ENCODE measurements at places on chromosomes 11 and 22.

DNA sequence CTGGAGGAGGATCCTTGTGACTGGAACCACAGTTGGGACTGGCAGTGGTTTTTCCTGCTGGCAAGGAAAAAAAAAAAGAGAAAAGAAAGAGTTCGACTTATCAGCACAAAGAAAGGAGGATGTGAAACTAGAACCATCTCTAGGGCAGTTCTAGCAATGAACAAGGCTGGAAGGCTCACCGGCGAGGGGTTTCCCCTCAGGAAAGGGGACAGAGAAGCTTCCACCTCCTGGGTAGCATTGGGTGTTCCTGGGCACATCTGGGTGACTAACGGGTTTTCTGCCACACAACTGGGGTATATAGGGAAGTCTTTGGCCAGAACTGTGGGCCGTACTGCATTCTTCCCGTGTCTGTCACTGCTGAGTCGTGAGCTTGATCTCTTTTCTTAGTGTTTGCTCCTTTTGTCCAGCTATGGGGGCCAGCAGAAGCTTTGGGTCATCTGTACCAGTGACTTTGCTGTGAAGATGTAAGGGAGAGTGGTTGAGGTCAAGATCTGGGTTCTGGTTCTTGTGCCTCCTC, 109.4 kb upstream of the OR4B1 start:
- DNase-seq: no peak

GRCh38 chr22:46829941-46830715, 67.7 kb downstream of the TBC1D22A start:
- DNase-seq: no peak

GRCh38 chr11:69864686-69865661, 45.8 kb upstream of the FGF3 start:
- no peak for DNase-seq

- DNase-seq: no peak
These were observed 22.2 kb upstream of the MALAT1 start for GRCh38 chr11:65476632-65477148.

DNA sequence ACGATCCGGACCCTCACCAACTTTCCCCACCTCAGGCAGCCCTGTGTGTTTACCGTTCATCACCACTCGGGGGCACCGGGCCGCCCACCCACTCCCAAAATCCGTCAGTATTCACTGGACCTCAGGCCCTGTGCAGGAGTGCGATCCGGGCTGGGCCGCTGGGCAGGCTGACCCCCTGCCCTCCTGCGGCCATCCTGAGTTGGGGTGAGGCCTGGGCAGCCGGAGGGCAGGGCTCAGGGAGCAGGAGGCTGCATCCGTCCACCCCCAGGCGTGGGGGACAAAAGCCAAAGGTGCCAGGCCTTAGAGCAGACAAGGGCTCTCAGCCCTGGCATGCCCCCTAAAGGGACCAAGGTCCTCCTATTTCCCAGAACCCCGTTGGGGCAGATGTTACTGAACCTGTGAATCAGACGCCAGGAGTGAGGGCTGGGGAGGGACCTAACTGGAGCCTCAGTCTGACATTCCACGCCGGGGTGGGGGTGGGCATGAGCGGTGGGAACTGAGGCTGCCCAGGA, 16.8 kb upstream of the TMEM191C start:
- no peak for DNase-seq

- no peak for DNase-seq
These were observed 243.7 kb downstream of the TTC28 start for GRCh38 chr22:28435982-28436381.

GRCh38 chr22:27207907-27208306, 550.5 kb downstream of the MIAT start:
- no peak for DNase-seq

DNA sequence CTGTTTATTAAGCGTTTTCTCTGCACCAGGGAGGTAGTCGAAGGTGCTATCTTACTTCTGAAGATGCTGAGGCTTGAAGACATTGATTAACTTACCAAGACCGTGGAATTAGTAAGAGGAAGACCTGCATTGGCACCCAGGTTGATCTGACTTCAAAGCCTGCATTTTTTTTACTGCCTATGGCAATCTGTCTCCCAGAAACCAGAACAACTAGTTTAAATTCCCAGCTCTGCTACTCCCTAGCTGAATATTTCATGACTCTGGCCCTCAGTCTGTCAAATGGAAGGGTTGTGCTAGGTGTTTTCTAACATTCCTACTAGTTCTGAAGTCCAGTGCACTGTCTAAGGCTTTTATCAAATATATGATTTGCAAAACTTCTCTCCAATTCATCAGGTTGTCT, 52.0 kb upstream of the GRAMD1B start:
- DNase-seq: no peak

- no peak for DNase-seq
These were observed 188.0 kb downstream of the MAML2 start for GRCh38 chr11:96154802-96155520.

- no peak for DNase-seq
These were observed 98.6 kb downstream of the GRIK4 start for GRCh38 chr11:120610111-120610510.

DNA sequence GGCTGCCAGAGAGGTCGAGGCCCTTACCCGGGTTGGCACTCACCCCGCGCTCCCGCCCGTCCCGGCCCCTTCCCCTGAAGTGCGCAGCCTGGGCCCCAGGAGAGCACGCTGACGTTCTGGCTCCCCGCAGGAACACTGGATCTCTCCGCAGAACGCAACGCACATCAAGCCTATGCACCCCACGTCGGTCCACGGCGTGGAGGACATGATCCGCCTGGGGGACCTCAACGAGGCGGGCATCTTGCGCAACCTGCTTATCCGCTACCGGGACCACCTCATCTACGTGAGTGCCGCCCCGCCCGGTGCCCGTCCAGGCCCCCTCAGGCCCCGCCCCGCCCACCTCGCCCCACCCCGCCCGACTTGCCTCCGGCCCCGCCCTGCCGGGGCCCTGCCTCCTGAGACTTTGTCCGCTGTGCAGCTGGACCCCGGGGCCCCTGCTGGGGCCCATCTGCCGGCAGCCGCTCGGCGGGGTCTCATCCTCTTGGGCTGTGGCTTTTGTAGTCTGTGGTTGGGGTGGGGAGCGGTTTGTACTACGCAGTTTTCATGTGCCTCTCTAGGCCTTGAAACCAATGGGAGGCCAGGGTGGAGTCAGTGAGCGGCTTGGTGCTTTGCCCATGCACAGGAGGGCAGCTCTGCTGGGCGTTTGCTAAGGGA, 19.7 kb downstream of the MYO7A start:
- no peak for DNase-seq

DNA sequence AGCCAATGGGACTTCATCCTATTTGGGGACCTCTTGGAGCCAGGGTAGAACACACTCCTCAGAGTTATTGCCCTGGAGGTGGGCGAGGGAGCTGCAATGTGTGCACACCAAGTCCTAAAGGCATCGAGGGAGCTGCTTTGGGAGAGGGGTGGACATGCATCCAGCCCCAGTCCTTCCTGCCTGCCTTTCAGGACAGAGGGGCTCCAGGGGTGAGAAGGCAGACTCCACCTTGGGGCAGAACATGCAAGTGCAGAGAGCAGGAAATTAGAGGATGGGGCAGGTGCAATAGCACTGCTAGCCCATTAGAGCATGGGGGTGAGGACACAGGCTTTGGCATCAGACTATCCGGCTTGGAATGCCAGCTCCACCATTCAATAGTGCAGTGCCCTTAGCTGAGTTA, 288.5 kb downstream of the OPCML start:
- DNase-seq: no peak

- DNase-seq: no peak
These were observed 76.3 kb downstream of the FAM168A start for GRCh38 chr11:73521621-73522020.

DNA sequence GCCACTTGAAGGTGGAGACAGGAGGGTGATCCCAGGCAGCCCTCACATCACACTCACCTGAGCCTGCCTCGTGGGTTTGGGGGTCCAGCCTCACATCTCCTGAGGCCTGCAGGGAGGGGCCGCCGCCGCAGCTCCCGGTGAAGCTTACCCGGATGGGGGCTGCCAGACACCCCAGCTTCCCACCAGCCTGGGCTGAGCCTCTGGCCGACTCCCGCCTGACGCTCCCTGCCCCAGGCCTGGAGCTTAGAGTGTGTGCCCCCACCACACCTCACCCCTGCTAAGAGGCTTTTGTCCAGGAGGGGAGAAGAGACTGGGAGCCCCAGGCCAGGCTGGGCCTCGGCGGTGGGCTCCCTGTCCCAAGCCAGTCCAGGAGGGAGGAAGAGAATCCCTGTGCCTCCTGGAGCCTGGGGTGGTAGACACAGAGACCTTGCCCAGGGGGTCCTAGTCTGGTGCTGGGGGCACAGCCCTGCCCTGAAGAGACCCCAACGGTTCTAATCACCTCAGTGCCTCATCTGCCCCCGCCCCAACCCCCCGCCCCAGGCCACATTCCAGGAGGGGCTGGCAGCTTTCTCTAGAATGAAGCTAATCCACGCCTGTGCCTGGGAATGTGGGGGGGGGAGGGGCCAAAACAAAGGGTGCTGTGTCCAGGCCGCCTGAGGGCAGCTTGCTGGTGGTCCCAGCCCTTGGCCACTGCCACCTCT, at the start of gene SLC16A8:
TSS of gene SLC16A8 (minus strand) at position 254 of the 701 bp plus-strand sequence. CDS start 1,311 bp downstream, outside the sequence.
- no peak for DNase-seq

Measured in T follicular helper cell (primary cell).